ENCODE measurements at places on chromosomes 11 and 22.
A peak's percentile ranks its signal among the peaks of the same experiment; 100 is the strongest.

DNA sequence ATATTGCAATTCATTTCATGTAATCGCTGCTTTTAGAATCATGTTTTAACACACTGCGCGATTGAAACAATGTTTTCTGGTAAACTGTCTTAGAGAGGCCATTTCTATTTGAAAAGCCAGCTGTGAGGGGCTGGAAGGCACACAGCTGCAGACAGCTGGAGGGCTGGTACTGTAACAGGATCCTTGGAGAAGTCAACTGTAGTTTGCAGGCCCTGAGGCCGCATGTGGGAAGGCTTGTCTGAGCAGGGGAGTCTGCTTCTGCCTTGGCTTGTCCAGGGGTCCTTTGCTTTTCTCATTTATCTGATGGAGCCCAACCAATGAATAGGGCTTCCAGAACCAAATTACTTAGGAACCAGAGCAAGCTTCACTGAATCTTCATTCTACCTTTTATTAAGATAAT lies 313.5 kb downstream of the BLID start:
- no peak for DNase-seq

- DNase-seq, result no peak
These were observed 9.6 kb downstream of the SMTNL1 start for GRCh38 chr11:57546869-57547475.

GRCh38 chr22:27381960-27382742 lies 419.4 kb downstream of the MN1 start:
- no peak for DNase-seq

DNA sequence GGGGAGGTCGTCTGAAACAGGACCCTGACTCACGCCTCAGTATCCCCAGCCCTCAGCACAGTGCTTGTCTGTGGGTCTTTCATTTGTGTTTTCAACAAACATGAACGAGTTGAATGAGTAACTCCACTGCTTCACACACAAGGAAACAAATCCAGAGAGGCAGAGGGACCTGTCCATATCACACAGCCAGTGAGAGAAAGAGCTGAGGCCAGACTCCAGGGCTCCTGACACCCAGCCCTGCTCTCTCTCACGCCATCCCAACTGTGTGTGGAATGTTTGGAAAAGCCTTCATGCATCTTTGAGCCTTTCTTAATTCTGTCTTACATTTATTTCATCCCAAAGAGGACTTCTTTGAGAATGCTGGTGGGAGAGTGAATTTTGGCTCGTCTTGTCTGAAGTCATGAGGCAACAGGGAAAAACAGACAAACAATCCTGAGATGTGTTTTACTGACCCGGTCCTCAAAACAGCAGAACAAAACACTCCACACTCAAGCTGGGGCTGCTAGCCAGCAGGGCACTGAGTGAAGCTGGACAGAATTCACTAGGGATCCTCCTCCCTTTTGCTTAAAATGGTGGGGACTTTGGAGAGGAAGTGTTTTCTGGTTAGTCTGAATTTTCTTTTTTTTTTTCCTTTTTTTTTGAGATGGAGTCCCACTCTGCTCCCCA lies 19.7 kb upstream of the ALG8 start:
- DNase-seq, result no peak

GRCh38 chr11:1389103-1389931 lies 417 bp upstream of the BRSK2 start:
- DNase-seq, result peak; percentile 84

GRCh38 chr22:39414377-39414776 lies 14.8 kb downstream of the TAB1 start:
- no peak for DNase-seq

GRCh38 chr22:28736301-28737155 lies 5.1 kb downstream of the CHEK2 start:
- DNase-seq, result no peak

- no peak for DNase-seq
These were observed 28.3 kb downstream of the DRD2 start for GRCh38 chr11:113446938-113447337.

DNA sequence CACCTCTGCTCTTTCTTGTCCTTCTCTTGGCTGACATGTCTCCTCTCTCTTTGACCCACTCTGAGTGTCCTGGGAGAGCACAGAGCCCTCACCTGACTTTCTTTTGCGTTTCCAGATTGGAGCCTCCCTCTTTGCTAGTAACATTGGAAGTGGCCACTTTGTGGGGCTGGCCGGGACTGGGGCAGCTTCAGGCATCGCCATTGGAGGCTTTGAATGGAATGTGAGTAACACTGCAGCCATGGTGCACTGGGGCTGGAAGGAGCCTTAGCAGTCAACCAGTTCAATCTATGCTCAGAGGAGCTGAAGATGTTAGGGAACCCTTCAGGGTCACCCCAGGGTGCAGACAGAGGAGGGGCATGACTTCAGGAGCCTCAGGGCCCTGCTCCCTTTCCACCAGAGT lies 23.8 kb downstream of the SLC5A1 start:
- no peak for DNase-seq
